Right atrium auricular region (tissue), 2 donors: ENCODE measurements at places on chromosomes 2 and 18. TPM values are rescaled to one million over a fixed set of nuclear protein-coding genes. Genes with fewer than 3 reads are reported as not detected.
A peak's percentile ranks its signal among the peaks of the same experiment; 100 is the strongest.

GRCh38 chr2:208195531-208195930 lies 5.7 kb upstream of the C2orf80 start:
- H3K27ac ChIP-seq = no peak overlapping the region
- H3K36me3 ChIP-seq = no peaks in the 10 kb centered on the region
- H3K4me3 ChIP-seq = no peak overlapping the region
- no peaks in the 10 kb centered on the region for H3K4me1 ChIP-seq
- H3K27me3 ChIP-seq = no peaks in the 10 kb centered on the region

DNA sequence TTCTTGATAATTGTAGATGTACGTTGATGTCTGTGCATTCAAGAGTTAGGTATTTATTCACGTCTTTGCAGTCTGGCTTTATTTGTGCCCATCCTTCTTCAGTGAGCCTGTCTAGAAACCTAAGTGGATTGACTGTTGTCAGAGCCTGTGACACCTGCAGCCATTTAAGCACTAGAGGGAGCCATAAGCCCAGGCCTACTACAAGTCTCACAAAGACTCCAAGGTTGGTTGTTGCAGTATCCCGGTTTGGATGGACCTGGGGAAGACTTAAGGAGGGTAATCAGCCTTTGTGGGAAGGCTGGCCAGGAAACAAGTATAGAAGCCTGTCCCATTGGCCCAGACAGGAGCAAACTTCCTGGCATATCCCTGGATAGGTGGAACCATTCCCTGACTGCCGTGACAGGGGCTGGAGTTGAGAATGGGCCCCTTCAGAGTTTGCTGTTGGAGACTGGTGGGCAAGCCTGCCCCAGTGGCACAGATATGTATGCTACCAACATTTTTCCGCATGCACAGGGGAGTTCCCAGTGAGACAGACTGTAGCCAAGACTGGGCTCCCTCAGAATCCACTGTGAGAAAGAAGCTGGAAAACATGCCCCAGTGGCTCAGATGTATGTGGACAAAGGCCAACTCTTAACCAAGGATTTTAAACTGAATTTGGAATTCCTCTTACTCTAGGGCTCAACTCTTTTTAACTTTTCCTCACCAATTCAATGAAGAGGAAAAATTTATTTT lies 9.3 kb upstream of the LRRC30 start:
- H3K4me1 ChIP-seq = no peaks in the 10 kb centered on the region
- no peaks in the 10 kb centered on the region for H3K27me3 ChIP-seq
- no peak overlapping the region for H3K4me3 ChIP-seq
- DNase-seq = no peak
- H3K36me3 ChIP-seq = no peaks in the 10 kb centered on the region

DNA sequence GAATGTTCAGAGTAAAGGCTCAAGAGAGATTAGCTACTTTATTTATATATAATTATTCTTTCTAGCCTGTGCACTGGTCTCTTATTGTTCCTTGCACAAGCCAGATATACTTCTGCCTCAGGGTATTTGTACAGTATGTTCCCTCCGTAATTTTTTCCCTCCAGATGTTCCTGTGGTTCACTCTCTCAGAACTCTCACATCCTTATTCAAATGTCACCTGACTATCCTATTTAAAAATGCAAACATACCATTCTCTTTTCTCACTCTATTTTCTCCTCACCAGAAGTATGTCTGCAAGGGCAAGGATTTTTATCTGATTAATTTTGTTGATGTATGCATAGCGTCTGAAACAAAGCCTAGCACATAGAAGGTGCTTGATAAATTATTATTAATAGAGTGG lies 64.0 kb upstream of the CERS6 start:
- no peak for DNase-seq
- H3K27ac ChIP-seq = no peak overlapping the region
- H3K4me3 ChIP-seq = no peak overlapping the region
- H3K27me3 ChIP-seq = no peaks in the 10 kb centered on the region
- no peaks in the 10 kb centered on the region for H3K4me1 ChIP-seq
- H3K36me3 ChIP-seq = no peaks in the 10 kb centered on the region

DNA sequence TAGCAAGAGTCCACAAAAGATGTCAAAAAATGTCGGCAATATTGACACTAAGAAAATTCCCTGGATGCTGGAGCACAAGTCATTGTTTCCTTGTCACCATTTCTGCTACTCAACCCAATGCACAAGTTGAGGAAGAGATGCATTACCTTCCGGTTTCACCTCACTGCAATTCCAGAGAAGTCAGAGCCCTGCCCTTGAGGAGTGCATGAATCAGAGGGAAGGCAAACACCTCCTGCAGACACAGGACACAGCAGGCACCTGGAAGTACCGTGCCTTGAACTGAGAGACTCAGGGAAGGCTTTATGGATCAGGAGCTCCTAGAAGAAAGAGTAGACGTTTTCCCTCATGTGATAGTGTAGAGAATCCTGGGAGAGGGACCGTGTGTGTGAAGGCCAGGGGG lies 62.7 kb upstream of the ARL4C start:
- no peak for DNase-seq
- H3K4me3 ChIP-seq = no peak overlapping the region
- H3K36me3 ChIP-seq = no peaks in the 10 kb centered on the region
- H3K27me3 ChIP-seq = no peaks in the 10 kb centered on the region

DNA sequence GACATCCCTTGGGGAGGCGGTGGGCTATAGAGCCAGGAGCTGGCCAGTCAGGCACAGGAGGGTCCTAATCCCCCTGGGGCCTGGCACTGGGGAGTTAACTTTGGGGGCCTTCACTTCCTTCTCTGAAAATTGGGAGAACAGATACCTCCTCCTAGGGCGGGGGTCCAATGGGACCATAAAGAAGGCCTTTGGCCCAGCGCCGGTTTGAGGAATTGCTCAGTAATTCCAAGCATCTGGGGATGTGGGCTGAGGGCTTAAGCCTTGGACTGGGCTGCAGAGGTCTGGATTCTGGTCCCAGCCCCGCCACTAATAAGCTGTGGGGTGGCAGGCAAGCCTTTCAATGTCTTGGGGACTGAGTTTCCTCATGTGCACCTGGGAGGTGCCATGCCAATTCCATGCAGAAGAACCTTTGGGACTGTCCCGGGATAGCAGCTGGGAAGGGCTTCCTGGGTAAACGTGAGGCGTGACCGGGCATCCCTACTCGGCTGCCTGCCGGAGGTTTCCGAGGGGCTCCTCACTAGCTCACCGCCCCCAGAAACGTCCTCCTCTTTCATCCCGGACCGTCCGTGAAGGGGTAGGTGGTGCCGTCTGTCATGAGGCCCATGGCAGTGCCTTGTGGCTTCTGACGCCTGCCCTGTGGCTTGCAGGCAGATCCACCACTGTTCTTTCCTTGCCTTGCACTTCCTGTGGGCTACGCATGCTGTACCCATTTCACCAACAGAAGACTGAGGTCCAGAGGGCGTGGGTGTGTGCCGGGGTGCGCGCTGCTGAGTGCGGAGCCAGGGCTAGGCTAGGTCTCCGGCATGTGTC lies 67.4 kb upstream of the HPCAL1 start:
- no peaks in the 10 kb centered on the region for H3K4me1 ChIP-seq
- no peaks in the 10 kb centered on the region for H3K27me3 ChIP-seq
- H3K27ac ChIP-seq = no peak overlapping the region
- H3K4me3 ChIP-seq = no peak overlapping the region

GRCh38 chr2:109545828-109546713 lies 67.7 kb downstream of the SEPTIN10 start:
- H3K27me3 ChIP-seq = no peaks in the 10 kb centered on the region
- no peak overlapping the region for H3K4me3 ChIP-seq
- peak; percentile 70 for DNase-seq
- no peaks in the 10 kb centered on the region for H3K4me1 ChIP-seq
- no peak overlapping the region for H3K27ac ChIP-seq

DNA sequence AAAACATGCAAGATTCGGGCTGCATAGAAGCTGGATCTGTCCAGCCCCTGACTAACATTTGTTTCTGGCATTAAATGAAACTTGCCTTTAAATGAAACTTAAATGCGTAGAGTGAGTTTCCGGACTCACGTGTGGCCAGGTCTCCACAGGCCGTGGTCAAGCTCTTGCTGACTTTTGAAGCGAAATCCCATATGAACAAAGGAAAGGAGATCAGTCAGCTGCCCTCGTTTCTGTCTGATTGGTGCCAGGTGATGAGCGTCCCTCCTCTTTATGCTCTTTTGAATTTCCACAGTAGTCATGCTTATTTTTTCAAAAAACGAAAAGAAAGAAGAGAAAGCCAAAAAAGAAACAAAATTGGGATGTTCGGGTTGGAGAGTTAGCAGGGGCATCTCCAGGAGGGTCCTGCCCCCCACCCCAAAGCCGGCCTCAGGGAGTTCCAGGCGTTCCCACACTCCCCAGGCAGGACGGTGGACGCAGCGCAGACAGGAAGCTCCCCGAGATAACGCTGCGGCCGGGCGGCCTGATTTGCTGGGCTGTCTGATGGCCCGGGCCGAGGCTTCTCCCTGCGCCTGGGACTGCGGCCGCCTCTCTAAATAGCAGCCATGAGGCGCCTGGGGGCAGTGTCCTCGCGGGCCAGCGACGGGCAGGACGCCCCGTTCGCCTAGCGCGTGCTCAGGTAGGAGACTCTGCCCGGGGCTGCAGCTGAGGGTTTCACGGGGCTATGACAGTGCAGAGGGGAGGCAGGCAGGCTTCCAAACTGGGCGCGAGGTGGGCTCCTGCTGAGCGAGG lies at the start of gene COLEC11:
TSS of gene COLEC11 (plus strand) at position 620 of the 789 bp plus-strand sequence. CDS start 9,229 bp downstream, outside the sequence.
- peak within 1 kb of the TSS; percentile 33 for H3K4me3 ChIP-seq
- H3K27me3 ChIP-seq = no peaks in the 10 kb centered on the region
- peaks cover 6% of the 10 kb centered on the region for H3K4me1 ChIP-seq
- peak; percentile 79 for DNase-seq
- peak within 1 kb of the TSS; percentile 0 for H3K27ac ChIP-seq
- H3K36me3 ChIP-seq = no peaks in the 10 kb centered on the region

GRCh38 chr2:183179156-183179555 lies 54.9 kb downstream of the NUP35 start:
- H3K27me3 ChIP-seq = no peaks in the 10 kb centered on the region
- no peaks in the 10 kb centered on the region for H3K4me1 ChIP-seq
- no peak overlapping the region for H3K27ac ChIP-seq
- DNase-seq = no peak
- H3K36me3 ChIP-seq = peaks cover 12% of the 10 kb centered on the region

DNA sequence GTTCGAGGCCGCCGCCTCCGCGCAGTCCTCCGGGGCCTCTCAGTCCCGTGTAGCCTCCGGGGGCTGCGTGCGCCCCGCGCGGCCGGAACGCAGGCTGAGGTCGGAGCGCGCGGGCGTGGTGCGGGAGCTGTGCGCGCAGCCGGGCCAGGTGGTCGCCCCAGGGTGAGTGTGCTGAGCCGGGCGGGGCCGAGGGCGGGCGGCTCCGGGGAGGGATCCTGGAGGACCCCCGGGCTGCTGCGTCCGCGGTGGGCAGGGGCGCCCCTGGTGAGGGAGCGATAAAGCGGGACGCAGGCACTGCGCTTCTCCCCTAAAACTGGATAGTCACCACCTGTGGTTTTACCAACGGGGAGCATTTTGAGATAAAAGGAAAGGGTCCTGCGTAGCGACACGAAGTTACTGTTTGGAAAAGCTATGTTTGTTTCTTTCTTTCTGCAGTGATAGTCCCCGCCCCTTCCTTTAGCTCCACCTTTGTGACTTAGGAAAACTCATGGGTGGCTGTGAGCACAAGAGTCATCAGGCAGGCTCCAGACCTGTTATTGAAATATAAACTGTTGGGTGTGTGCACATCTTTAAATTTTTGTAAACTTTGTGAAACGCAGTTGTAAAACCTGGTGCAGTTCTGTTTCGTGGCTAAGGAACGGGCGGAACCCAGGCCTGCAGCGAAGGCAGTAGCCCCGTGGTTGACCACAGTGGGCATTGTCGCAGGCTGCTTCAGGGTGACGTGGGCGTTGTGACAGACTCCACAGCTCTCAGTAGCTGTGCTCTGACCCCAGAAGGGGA lies 687 bp downstream of the CTDP1 start:
- H3K27ac ChIP-seq = no peak overlapping the region
- H3K36me3 ChIP-seq = peaks cover 5% of the 10 kb centered on the region
- no peak for DNase-seq
- H3K4me3 ChIP-seq = peak overlapping the region; percentile 65

GRCh38 chr2:18926631-18927524 lies 337.5 kb upstream of the NT5C1B start:
- no peak for DNase-seq
- no peak overlapping the region for H3K27ac ChIP-seq
- no peak overlapping the region for H3K4me3 ChIP-seq

DNA sequence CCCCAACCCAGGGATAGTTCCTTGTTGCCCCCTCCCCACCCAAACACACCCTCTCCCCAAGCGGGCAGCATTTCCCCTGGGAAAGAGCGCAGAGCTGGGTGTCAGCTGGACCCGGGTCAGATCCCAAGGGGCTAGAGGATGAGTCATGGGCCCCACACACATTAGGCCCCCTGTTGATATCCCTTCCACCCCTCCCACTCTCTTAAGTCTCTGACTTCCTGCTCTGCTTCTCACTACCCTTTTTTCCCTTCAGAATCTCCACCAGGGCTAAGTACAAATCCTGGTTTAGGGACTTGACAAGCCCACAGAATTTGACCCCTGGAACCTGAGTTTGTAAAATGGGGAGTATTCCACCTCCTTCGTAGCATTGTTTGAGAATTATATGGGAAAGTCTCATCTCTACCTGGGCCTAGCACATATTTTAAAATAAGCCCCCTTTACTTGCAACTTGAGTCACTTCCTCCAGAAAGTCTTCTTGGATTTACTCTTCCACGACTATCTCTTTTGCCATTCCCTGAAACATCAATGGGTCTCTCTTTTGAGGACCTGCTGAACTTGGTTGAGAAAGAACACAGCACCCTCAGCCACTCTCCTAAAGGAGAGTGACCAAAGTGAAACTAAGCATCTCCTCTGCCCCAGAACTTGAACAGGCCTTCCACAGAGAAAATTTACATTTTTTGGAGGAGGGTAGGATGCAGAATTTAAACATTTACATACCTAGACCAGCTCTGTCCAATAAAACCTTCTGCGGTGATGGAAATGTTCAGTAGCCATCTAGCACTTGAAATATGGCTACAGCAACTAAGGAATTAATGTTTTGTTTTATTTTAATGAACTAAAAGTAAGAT lies 4.7 kb downstream of the RTKN start:
- H3K4me3 ChIP-seq = peak overlapping the region; percentile 28
- peak overlapping the region; percentile 27 for H3K27ac ChIP-seq
- no peaks in the 10 kb centered on the region for H3K27me3 ChIP-seq
- peaks cover 58% of the 10 kb centered on the region for H3K4me1 ChIP-seq
- DNase-seq = no peak

- no peaks in the 10 kb centered on the region for H3K36me3 ChIP-seq
- H3K4me3 ChIP-seq = peak overlapping the region; percentile 54
- no peak for DNase-seq
Measured at GRCh38 chr2:127694986-127695385, 6.3 kb upstream of the SFT2D3 start.

- no peaks in the 10 kb centered on the region for H3K36me3 ChIP-seq
- H3K27me3 ChIP-seq = no peaks in the 10 kb centered on the region
- DNase-seq = no peak
- H3K27ac ChIP-seq = no peak overlapping the region
- H3K4me3 ChIP-seq = no peak overlapping the region
Measured at GRCh38 chr18:596288-596881, 403 bp upstream of the CLUL1 start.

The TNFRSF11A gene
- total RNA-seq = 0.56 TPM

The MAPRE3 gene
- 20.6 TPM for total RNA-seq

The ZSWIM2 gene
- total RNA-seq = not detected

The NOSTRIN gene
- 34.3 TPM for total RNA-seq

The CD28 gene
- 0.55 TPM for total RNA-seq
